ENCODE measurements at places on chromosomes 7 and 10. TPM values are rescaled to one million over a fixed set of nuclear protein-coding genes. Genes with fewer than 3 reads are reported as not detected.

The MMD2 gene
- not detected for total RNA-seq

- H3K4me3 ChIP-seq, result no peak overlapping the region
- H3K27ac ChIP-seq, result no peak overlapping the region
- no peaks in the 10 kb centered on the region for H3K27me3 ChIP-seq
Observed at GRCh38 chr7:98240961-98241673, 10.9 kb downstream of the TECPR1 start.

The FGL2 gene
- total RNA-seq, result 97.6 TPM

The GPER1 gene
- 1.5 TPM for total RNA-seq

DNA sequence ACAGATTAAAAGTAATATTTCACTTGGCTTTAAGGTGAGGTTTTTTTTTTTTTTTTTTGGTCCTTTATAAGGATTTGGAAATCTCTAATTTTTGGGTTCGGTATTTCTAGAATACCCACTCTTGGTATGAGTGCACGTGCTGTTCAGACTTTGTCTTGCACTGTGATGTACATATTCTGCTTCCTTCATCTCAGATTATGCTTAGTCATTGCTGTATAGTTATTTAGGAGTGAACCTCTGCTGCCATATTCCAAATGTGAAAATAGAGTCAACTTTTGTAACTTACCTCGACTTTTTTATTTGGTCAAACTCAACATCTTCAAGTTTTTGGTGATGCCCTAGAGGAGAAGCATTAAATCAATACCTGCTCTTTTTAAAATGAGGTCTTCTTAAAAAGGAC is 40.1 kb upstream of the HBP1 start:
- no peaks in the 10 kb centered on the region for H3K36me3 ChIP-seq
- DNase-seq, result no peak
- H3K27ac ChIP-seq, result no peak overlapping the region
- no peaks in the 10 kb centered on the region for H3K27me3 ChIP-seq

DNA sequence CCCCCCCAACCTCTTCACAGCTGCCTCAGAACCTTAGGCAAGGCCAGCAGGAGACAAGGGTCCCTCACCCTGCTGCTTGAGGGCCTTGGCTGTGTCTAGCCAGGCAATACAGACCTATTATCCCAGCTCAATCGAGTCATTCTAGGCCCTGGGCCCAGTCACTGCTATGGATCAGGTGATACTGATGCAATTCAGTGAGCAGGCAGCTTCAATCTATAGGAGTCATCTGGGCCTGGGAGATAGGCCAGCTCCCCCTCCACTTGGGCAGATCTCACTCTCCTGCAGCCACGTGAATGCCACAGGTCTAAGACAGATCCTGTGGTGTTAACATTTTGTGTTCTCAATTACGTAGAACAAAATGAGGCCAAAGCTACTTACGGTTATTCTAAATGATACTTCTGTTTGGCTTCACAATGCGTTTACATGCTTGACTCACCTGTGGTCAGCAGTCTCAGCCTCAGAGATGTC is 68.0 kb upstream of the LRRC4 start:
- H3K27me3 ChIP-seq, result peaks cover 4% of the 10 kb centered on the region
- no peak overlapping the region for H3K4me3 ChIP-seq
- DNase-seq, result peak; percentile 64
- no peak overlapping the region for H3K27ac ChIP-seq
- no peaks in the 10 kb centered on the region for H3K4me1 ChIP-seq
- no peaks in the 10 kb centered on the region for H3K36me3 ChIP-seq

DNA sequence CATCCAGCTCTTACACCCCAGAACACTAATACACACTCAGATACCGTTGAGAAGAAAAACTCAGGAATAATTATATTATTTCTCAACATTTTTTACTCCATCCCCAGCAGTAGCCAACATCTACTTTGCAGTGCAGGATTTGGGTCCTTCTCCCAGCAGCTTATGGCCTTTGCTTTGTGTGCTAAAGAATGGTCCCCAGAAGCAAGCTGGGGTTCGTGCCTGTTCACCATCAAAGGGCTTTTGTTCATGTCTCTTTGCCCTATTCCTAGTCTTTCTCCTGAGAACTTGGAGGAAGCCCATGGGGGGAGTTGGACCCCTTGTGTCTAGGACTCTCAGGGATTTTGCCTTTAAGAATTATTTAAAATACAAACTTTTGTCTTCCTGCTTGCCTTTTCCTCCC is 100.4 kb downstream of the ZNF277 start:
- no peaks in the 10 kb centered on the region for H3K36me3 ChIP-seq
- no peaks in the 10 kb centered on the region for H3K27me3 ChIP-seq
- H3K27ac ChIP-seq, result no peak overlapping the region
- no peak overlapping the region for H3K4me3 ChIP-seq
- no peak for DNase-seq

The CLDN3 gene
- total RNA-seq, result not detected

GRCh38 chr7:41889040-41889439 is 186.2 kb upstream of the INHBA start:
- H3K36me3 ChIP-seq, result no peaks in the 10 kb centered on the region
- peaks cover 34% of the 10 kb centered on the region for H3K4me1 ChIP-seq
- no peak for DNase-seq
- H3K4me3 ChIP-seq, result no peak overlapping the region

The HIP1 gene
- total RNA-seq, result 27.2 TPM

- no peaks in the 10 kb centered on the region for H3K27me3 ChIP-seq
Observed at GRCh38 chr7:90708841-90709317, 112.8 kb downstream of the CDK14 start.

The NPVF gene
- total RNA-seq, result not detected

DNA sequence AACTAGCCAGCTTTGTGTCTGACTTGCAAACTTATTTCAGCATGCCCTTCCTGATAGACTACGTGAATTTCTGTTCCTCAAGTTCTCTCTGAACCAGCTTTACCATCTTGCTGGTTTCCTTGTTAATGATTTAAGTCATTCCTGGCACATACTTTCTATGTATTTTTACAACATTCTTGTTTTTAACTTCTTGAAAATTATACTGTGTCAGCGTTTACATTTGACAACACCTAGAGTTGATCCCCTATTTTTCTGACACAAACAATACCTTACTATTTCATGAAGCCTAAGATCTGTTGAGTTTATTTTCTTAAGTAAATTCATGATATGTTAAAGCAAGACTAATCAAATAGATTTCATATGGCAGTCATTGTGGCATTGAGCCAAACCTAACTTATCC is 686.3 kb downstream of the XPNPEP1 start:
- no peaks in the 10 kb centered on the region for H3K4me1 ChIP-seq
- no peaks in the 10 kb centered on the region for H3K36me3 ChIP-seq
- H3K27ac ChIP-seq, result no peak overlapping the region
